ENCODE measurements at places on chromosomes 3 and 15.

DNA sequence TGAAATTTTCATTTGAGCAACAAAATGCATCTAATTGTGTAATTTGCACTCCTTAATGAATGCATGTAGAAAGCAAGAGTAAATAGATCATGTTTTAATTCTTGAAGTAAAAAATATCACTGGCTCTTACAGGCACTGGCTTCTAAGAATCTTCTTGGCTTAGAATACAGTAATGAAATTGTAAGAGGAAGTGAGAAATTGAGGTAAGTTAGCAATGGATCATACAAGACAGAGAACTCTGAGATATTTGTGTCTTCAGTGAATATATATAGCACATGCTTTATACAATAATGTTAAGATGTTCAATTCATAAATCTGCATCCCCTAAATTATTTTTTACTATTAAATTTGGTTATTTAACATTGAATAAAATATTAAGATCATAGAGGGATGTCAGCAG is 465.0 kb downstream of the CNTN3 start:
- DNase-seq = no peak

- no peak for DNase-seq
These were observed 108.9 kb downstream of the ATG7 start for GRCh38 chr3:11381141-11381540.

GRCh38 chr3:184500344-184500923 is 61.2 kb upstream of the EPHB3 start:
- no peak for DNase-seq

DNA sequence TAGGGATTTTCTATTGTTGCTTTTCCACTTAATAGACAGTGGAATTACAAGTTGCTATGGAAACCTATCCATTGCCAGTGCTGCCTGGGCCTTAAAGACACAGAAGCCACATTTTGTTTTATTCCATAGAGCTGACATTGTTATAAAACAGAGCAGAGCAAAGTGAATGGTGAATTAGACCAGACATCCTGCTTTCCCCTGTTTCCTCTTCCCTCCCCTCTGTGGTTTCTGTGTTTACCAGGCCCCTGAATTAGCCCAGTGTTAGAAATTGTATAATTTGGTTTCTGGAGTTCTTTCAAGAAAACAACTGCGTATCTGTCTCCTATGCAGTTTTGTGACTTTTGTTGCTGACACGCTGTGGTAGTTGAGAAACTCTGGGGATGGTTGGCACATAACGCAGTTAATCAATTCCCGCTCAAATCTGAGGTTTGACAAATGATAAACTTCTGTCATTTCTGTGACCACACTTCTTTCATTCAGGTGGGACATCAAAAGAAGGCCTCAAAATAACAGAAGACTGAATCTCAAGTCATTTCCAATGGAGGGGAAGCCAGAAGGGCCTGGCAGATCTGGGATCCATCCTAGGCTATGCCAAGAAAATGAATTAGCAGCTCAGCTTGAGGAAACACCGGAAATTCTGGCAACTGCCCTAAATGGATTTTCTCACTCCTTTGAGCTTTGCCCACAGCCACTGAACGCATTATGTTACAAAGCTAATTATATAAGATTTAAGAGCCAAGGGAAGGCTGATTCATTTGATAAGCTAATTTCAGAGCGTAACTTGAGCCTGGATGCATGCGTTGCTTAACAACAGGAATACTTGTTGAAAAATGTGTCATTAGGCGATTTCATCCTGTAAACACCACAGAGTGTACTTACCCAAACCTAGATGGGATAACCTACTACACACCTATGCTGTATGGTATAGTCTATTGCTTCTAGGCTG is 46.9 kb downstream of the NR1D2 start:
- DNase-seq = no peak

- no peak for DNase-seq
These were observed 108.3 kb downstream of the TOP2B start for GRCh38 chr3:25556447-25556846.

DNA sequence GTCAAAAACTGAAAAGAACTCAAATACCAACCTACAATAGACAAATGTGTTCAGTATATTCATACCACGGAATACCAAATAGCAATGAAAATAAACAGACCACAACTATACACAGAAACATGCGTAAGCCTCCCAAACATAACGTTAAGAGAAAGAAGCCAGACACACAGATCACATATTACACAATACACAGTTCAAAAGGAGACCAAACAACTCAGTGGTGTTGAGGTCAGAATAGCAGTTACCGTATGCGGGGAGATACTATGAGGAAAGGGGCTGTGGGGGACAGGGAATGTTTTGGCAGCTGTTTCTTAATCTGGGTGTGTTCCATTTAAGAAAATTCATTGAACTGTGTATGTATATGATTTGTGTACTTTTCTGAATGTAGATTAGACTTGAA is 6.6 kb downstream of the OSBPL10 start:
- no peak for DNase-seq

Data from cortex of kidney (tissue), 1 donor.